HuH-7.5 (cell line): ENCODE measurements at places on chromosomes 1 and 21.
A peak's percentile ranks its signal among the peaks of the same experiment; 100 is the strongest.

GRCh38 chr1:226485192-226485591 lies 63.4 kb upstream of the STUM start:
- no peak for DNase-seq

DNA sequence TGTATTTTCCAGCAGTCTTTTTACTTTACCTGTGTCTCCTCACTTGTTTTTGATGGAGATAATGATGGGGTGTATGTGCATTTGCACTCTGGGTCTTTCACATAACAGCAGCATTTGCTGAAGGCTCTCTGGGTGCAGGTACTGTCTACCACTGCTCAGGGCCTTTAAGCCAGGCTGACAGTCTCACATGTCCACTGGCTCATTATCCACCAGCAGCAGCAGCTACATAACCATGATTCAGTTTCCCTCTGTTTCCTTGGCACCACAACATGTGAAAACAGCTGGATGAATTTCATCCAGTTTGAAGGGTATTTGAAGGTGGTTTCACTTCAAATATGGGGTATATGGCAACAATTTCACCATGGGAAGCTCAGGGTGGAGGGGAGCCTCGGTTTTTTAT lies 41.2 kb upstream of the ROR1 start:
- no peak for DNase-seq

DNA sequence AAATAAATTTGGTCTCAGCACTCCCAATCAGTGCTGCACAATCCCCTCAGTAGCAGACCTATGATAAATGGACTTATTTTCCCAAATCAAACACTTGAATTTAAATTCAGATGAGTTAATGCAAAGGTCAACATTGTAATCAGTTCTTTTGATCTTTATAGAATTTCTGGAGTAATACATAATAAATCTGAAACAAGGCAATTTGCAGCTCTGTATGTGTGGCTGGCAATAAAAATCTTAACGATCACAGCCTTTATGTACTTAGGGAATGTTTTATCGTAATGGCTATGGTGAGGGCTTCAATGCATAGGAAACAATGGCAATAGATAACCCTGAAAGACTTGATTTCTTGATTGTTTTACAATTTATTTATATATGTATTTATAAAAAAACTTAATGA lies 91.4 kb downstream of the GPATCH2 start:
- DNase-seq, result no peak

DNA sequence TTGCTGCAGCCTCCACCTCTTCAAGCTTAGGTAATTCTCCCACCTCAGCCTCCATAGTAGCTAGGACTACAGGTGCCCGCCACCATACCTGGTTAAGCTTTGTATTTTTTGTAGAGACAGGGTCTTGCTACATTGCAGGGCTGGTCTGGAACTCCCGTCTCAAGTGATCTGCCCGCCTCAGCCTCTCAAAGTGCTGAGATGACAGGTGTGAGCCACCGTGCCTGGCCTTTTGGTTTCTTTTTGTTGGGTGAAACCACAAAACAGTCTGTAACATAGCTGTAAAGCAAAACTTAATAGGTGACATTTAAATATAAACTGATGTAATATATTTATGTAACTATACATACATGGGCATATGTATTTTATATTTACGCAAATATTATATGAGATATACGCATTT lies 3.1 kb upstream of the DNAJC11 start:
- DNase-seq, result no peak

- DNase-seq, result no peak
These were observed 505.2 kb downstream of the PLPP3 start for GRCh38 chr1:56074007-56074651.

- DNase-seq, result no peak
These were observed 223.6 kb upstream of the RAB4A start for GRCh38 chr1:229047161-229047839.

DNA sequence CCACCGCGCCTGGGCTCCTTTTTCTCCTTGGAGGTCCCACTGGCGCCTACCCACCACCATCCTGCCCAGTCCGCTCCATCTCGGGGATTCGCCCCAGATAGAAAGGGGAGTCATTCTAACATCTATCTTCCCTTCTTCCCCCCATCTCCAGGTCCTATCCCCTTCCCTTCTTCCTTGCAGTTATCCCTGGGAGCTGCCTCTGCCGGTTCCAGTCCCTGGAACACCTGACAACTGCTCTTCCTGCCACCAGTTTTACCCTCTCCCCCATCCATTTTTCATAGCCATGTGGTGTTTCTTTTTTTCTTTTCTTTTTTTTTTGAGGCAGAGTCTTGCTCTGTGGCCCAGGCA lies 12.0 kb upstream of the COL16A1 start:
- no peak for DNase-seq

DNA sequence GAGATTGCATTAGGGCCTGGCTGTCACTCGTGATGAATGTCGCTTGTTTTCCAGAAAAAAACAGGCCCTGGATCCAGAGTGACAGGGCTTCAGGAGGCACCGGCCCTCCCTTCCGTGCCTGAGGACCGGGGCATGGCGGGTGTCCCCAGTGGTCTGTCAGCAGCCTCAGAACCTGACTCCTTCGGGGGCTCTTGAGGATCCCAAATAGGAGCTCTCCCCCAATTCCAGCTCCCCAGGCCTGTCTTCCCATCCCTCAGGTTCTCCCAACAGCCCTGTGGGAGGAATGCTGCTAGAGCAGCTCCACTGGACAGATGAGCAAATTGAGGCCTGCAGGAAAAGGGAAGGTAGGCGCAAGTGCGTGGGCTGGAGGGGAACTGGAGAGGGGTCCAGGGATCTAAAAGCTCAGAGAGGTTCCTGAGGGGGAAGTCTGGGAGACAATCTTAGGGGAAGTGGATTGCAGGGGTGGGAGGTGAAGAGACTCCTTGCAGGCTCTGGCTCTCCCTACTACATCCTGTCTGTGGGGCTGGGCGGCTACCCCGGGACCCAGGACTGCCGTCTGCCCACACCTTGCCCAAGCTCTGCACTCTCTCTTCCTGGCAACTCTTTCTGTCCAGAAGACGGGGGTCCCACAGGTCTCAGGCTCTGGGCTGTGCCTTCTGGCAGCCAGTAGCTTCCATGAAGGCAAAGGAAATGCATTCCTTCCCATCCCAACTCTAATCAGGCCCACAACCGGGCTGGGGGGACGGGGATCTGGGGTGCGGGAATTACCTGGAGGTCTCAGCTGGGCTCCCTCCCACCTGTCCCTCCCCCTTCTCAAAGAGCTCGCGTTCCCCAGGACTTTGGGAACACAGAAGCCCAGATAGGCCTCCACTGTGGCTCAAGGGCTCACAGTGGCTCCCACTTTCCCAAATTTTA lies 105.7 kb upstream of the CASZ1 start:
- no peak for DNase-seq

DNA sequence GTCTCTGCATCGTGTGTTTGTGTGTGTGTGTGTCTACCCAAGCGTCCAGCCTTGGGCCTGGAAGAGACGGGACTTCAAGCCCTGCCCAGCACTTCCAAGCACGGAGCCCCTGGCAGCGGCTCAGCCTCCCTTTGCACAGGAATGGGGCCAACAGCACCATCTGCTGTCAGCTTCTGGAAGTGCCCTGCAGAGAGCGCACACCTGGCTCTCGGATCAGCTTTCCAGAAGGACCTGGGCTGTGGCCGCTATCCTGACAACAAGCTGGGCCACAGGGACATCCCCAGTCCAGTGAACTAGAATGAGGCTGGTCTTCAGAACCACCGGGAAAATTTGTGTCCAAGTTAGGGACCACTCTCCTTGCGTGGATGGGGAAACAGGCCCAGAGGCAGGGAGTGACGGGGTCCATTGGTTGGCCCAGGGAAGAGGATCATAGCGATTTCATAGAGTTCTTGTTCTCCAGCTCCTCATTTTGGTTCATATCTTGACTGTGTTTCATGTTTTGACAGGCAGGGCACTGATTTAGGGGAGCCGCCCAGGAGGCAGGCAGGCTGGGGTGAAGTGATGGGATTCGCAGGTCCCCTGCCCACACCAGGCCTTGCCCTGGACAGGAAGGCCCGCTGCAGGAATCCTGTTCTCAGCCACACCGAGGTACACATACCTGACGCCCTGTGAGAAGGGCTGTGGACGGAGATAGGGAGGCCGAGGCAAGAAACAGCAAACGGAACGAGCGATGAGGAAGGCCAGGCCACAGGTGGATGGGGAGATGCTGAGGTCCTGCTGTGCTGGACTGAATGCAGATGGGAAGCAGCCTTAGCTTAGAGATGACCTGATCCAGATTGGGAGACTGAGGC lies 38.4 kb downstream of the TAS1R2 start:
- DNase-seq, result peak; percentile 86

DNA sequence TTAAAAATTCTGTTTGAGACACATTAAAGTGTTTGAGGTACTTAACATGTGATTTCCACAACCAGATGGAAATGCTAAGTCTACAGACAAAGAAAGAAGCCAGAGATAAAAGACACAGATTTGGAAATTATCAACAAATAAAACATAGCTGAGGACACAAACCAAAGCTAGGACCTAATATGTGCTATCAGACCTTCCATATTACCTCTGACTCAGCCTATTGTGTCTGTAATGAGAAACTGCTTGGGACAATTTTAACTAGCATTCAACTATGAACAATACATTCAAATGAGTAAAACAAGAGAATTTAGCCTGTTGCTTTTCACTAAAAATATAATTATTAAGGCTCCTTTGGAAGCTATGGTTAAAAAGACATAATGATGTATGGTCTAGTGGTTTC lies 54.6 kb downstream of the WNT2B start:
- no peak for DNase-seq

GRCh38 chr1:28718586-28719331 lies 18.0 kb upstream of the YTHDF2 start:
- DNase-seq, result no peak

DNA sequence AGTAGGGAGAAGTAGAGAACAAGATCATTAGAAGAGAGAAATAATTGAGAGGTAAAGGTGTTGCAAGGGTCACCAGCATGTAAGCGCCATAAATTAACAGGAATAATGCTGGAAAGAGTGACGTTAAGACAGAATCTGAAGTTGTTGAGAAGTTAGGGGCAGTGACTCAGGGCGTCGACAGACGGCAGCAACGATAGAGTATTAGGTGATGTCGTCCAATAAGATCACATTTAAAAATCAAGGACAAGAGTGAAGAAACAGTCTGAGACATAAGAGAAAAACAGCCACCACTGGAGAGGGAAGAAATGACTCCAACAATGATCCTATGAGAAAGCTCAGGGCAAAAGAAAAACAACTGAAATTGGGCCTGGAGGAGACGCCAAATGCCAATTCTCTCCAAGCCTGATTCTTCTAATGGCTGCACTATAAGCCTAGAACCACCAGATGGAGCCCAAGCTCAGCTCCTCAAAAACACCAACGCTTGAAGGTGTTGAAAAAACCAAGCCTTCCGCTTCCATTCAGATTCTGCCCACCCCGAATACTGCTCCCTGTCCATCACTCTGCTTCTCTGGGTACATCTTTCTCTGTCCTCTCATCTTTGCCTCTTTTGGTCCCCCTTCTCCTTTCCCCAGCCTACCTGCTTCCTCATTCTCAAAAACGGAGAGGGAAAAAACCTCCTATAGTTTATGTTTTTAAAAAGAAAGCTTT lies 70.0 kb downstream of the LUZP1 start:
- no peak for DNase-seq

- no peak for DNase-seq
These were observed 137.6 kb upstream of the SGIP1 start for GRCh38 chr1:66396212-66396890.

GRCh38 chr1:111990878-111991718 lies 1.6 kb upstream of the KCND3 start:
- peak; percentile 76 for DNase-seq

GRCh38 chr21:44084496-44085241 lies 22.5 kb upstream of the PWP2 start:
- DNase-seq, result no peak

GRCh38 chr1:69524015-69524414 lies 43.7 kb upstream of the LRRC7 start:
- DNase-seq, result no peak

DNA sequence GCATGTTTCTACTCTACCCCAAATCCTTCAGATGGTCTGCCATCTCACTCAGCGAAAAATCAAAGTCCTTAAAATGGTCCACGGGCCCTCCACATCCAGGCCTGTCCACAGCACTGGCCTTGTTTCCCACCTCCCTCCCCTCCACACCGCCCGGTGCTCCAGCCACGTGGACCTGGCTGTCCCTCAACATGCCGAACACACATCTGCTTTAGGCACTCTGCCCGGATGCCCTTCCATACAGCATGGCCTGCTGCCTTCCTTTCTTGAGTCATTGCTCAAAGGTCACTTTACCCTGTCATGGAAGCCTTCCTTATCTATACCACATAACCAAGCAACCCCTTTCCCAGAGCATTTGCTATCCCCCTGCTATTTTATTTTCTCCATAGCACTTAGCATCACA lies 143.0 kb downstream of the DNM3 start:
- DNase-seq, result no peak

DNA sequence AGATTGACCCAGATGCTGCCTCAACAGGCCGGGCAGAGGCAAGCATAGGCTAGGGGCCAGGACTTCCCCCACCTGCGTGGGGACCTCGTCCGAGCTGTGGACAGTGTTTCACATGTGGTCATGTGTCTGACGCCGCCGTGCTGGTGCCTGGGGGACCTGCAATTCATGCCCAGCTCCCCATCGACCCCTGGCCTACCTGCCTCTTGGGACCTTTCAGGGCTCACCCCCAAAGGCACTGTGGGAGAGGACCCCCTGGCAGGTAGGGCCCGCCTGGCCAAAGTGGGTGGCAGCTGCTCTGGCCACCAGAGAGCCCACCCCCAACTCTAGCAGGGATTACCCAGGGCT lies 4.4 kb downstream of the TMEM201 start:
- DNase-seq, result no peak

DNA sequence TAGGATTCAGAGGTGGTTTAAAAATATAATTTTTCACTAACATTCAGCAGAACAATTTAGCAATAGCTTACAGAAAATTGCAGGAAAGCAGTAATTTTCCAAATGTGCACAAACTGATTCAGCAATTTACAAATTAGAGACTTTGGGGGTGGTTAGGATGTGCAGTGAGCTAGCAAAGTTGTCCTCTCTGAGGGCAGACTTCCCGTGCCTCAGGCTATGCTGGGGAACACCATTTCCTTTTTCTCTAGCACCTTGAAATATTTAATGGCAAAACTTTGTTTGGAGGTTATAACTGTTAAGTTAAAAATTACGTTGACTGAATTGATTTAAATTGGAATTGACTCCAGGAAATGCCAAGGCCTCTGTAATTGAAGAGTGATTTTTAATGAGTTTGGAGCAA lies 258.9 kb downstream of the PTBP2 start:
- DNase-seq, result no peak

DNA sequence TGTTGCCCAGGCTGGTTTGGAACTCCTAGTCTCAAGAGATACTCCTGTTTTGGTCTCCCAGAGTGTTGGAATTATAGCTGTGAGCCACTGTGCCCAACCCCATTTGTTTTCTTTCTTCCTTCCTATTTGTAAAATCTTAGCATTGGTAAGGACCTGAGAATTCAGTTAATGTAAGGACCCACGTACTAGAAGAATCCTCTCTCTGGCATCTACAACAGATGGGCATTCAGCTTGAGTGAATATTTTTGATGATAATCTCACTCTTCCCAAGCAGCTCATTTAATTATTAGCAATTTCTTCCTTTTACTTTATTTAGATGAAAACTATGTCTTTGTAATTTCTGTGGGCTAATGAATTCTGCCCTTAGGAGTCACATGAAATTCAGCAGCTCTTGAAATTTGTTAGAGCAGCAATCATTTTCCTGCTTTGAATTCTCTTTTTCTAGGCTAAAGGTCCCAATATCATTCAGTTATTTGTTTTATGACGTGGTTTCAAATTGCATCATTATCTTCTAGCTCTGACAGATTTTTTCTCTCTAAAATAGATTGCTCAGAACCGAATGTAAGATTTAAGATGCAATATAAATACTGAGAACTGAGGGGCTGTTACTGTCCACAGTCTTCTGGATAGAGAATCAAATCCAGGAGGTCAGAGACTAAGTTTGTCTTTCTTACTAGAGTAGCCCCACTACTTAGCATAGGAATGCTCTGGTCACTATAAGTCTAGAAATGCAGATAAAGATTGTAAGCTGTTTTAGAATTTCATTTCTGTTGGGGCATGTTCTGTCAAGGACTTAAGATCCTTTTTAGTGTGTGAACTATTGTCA lies 59.4 kb downstream of the EPB41 start:
- no peak for DNase-seq
